ENCODE measurements at places on chromosomes 11 and 22. TPM values are rescaled to one million over a fixed set of nuclear protein-coding genes. Genes with fewer than 3 reads are reported as not detected.
A peak's percentile ranks its signal among the peaks of the same experiment; 100 is the strongest.

DNA sequence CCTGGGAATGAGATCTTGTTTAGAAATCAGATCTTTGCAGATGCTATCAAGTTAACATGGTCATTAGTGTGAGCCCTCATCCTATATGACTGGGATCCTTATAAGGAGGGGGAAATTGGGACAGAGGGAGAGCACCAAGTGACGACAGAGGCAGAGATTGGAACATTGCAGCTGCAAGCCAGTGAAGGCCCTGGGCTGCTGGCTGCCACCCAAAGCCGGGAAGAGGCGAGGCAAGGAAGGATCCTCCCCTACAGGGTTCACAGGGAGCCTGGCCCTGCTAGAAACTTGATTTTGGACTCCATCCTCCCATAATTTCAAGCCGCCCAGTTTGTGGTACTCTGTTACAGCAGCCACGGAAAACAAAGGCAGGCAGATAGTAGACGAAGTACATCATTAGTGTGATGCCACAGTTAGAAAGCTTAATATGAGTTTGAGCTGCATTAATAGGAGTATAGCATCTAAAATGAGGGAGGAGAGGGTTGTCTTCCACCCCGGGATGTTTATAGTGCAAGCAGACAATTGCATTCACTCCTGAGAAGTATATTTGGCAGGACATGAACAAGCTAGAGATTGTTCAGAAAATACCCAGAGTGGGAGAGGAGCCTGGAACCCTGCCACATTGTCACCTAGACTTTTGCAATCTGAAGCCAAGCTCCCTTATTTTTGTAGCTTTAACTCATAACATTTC, 56.8 kb upstream of the CLMP start:
- DNase-seq, result no peak

DNA sequence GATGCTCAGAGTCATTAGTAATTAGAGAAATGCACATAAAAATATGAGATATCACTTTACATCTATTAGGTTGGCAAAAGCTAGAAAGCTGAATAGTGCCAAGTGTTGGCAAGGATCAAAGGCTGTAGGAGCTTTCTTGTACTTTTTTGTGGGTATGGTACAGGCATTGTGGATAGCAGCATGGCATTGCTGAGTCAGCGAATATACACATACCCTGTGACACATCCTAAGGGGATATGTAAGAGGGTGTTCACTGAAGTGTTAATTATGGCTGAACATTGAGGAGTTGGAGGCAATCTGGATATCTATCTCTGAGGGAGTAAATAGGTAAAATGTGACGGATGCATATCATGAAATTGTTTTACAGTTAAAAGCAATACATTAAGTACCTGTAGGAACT, 27.0 kb upstream of the IL18BP start:
- DNase-seq, result no peak

DNA sequence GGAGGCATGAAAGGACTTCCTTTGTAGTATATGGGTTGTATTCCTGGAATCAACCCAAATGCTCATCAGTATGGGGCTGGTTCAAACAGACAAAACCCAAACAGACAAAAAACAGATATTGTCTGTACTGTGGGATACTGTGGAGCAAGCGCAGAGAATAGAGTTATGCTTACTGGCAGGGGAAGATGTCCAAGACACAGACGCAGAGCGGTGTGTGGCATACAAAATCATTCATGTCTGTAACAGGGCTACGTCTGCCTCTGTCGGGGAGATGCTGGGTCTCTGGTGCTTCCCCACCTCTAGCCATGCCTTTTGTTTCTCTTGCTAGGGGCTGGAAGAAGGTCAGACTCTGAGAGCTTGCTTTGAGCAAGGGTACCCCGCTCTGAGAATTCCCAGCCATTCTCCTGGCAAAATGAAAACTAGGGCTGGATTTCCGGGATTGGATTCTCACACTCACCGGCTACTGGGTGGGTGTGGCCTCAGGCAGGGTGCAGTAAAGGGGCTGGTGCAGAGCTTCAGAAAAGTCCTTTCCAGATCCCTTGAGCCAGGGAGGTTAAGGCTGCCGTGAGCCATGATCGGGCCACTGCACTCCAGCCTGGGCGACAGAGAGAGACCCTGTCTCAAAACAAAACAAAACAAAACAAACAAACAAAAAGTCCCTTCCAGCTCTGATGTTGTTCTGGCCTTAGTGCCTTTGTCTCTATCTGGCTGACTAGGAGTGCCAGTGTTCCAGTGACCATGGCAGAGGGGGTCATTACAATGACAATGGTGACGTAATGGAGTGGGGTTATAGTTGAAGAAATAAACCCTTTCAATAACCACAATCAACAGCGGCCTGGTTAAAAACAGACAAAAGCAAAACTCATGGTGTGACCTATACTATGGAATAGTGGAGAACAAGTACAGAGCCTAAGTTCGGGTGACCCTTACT, 2.9 kb upstream of the ABCC8 start:
- no peak for DNase-seq

C22orf15 gene
- total RNA-seq, result 1.6 TPM

DNA sequence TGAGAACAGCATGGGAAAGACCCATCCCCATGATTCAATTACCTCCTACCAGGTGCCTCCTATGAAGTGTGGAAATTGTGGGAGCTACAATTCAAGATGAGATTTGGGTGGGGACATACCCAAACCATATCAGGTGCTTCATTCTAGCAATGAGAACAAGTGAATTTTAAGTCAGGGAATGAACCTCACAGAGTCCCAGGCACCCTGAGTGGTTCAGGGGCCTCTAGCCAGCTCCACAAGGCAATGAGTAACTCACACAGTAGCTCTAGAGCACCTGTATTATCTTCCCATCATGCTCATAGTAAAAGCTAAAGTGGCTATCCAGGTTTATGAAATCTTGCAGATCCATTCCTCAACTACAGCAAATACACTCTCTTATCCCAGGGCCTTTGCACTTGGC, 13.1 kb upstream of the ACCSL start:
- no peak for DNase-seq

FSHB gene
- total RNA-seq, result not detected

TLCD5 gene
- 8.3 TPM for total RNA-seq

GRCh38 chr11:6057452-6057851, 26.9 kb upstream of the OR56A1 start:
- no peak for DNase-seq

SCN4B gene
- total RNA-seq, result not detected

NRGN gene
- total RNA-seq, result 5.1 TPM

AAMDC gene
- total RNA-seq, result 8.9 TPM

GRCh38 chr22:38871360-38872171, 450 bp downstream of the CBX6 start:
- peak; percentile 18 for DNase-seq

ZNF215 gene
- total RNA-seq, result 2.7 TPM

SYT13 gene
- under 0.01 TPM for total RNA-seq

DNA sequence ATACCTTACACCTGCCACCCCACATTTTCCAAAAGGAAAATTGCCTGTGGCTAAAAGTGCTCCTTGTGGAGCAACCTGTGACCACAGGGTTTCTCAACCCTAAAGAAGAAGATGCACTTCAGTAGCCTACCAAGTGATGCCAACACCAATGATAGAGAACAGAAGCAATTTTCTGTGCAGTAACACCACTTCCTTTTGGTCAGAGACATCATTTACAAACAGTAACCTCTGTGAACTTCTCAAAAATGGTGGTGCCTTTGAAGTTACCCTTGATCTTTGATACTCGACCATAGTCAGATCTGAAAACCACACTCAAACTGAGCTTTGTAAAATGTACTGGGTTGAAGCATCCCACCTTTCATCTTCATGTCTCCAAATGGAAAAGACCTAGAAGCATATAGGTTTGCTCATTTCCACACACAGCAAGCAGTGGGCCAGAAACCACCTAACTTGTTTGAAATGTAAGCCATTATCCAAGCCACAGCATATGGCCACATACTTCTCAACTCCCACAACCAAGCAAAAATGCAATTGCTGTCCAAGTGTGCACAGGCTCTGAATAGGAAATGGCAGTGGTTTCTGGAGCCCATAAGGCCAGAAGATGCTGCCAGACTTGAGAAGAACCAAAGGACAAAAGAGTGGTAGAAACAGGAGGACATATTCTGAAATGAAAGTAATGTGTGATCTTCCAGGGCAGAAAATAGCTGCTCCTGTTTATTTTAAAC, 24.3 kb downstream of the MPPED2 start:
- DNase-seq, result peak; percentile 8

DNA sequence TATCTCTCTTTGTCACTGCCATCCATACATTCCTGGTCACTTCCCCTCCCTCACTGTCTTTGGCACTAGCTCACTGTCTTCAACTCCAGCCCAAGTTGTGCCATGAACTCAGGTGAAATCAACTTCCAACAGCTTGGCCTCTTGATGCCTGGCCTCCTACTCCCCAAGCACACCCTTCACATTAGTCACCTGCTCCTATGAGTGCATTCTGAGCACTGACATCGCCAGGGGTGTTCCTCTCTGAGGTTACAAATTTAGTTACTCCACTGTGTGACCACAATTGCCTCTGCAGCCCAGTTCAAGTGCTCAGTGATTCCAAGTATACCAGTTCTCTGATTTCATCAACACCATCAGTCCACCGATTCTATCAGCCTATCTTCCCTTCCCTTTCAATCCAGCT, 10.8 kb downstream of the DRD2 start:
- no peak for DNase-seq

DDI1 gene
- total RNA-seq, result not detected

DCDC1 gene
- total RNA-seq, result not detected

MPEG1 gene
- total RNA-seq, result 1.9 TPM

TMEM258 gene
- 96.7 TPM for total RNA-seq

TNNI2 gene
- total RNA-seq, result 1.3 TPM

- no peak for DNase-seq
Observed at GRCh38 chr22:35119494-35119893, 53.5 kb downstream of the ISX start.

DNA sequence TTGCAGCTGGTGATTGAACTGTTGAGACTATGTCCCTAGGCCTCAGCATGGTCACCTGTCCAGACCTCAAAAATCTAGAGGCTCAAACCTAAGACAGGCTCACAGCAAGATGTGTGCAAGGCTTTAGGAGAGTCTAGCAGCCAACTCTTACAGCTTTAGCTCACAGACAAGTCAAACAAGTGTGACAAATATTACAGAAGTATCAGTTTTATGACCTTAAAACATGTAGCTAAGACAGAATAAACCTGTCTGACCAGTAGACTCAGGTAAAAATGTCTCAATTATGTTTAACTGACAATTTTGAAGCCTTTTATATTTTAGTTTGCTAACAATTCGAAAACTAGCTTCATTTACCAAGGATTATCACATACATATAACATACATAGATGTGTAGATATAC, 80.0 kb upstream of the HTATIP2 start:
- DNase-seq, result no peak

- DNase-seq, result no peak
Observed at GRCh38 chr11:85170184-85170583, 457.0 kb downstream of the DLG2 start.

SART1 gene
- total RNA-seq, result 62.2 TPM

DNA sequence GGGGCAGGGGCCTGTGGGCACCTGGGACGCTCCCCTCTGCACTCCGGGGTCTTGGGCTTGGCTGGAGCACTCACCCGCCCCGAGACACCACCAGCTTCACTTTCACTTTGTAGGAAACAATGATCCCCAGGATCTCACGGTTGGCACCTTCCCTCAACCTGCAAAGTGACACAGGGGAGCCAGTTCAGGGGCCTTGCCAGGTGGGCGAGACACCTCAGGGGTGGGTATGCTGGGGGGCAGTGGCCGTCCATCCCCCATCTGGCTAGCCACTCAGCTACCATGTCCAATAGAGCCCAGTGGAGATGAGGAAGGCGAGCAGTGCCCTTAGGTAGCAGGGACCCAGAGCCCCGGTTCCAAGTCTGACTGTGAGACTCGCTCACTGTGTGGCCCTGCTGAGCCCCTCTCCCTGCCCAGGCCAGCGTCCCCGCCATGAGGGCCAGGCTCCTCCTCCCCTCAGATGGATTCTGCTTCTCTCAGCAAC, 32.3 kb downstream of the TPBGL start:
- no peak for DNase-seq

DNA sequence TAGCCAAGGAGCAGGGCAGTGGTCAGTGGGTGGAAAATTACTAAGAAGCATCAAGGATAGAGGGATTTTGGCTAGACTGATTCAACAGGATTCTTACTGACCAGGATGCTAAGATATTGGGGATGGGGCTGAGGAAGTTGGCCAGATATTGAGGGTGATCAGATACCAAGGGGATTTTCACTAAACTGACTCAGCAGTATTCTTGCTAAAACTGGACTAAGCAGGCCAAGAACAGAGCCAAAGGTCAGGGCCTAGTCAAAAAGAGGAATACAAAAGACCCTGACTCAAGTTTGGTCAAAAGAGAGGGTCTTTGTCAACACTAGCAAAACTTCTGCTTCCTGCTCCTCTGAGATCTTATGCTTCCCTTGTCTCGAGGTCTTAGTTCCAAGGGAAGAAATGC, 38.6 kb upstream of the DEUP1 start:
- no peak for DNase-seq

DNA sequence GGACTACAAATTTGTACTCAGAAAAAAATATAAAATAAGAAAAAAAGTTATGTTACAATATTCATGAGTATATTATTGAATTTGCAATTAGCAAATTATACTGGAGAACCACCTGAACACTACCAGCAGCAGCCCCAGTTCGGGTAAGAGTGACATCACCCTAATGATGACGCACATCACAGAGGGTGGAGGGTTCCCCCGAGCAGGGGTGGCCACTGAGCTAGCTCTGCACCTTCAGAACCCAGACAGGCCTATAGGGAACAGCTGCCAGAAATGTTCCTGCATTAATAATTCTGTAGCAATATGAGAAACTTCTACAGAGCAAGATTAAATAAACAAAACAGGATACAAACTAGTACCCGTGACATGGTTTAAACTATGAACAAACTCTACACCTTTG, 17.5 kb upstream of the ARAP1 start:
- no peak for DNase-seq

DNA sequence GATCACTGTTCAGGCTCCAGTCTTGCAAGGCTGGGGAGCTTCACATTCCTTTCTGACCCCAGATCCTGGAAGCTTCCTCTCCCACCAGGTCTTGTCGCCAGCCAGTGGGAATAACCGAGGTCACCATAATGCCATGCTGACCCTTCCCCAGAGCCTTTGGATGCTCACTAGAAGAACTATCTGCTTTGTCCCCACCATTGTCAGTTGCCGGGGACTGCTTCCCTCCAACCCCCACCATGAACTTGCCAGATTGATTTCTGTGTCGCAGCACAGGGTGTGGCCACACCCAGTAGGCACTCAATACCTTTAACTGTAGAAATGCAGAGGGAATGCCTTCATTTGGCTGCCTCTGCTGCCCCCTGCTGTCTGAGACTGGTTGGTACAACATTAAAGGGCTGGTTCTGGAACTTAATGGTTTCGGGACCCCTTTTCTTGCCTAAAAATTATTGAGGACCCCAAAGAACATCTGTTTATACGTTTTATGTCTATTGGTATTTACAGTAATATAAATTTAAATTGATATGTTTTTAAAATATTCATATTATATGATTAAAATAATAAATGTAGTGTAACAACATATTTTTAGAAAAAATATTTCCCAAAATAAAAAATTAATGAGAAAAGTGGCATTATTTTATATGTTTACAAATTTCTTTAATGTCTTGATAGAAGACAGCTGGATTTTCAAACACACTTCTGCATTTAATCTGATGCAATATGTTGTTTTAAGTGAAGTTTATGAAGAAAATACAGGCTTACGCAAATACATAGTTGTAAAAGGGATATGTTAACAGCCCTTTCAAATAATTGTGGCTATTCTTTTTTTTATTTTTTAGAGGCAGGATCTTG, 6.7 kb upstream of the GDPD5 start:
- peak; percentile 63 for DNase-seq

ANO9 gene
- total RNA-seq, result 7.0 TPM

GANAB gene
- 215 TPM for total RNA-seq

- no peak for DNase-seq
Observed at GRCh38 chr11:122138744-122139594, 23.0 kb upstream of the BLID start.

- DNase-seq, result peak; percentile 51
Observed at GRCh38 chr11:60265373-60266214, 14.9 kb upstream of the MS4A4A start.

ALDH3B1 gene
- 30.7 TPM for total RNA-seq
